Muscle of arm (tissue), 14 donors: ENCODE measurements at places on chromosomes 7 and 10. TPM values are rescaled to one million over a fixed set of nuclear protein-coding genes. Genes with fewer than 3 reads are reported as not detected.

- no peak for DNase-seq
These were observed 776 bp upstream of the CALML3 start for GRCh38 chr10:5523796-5524574.

Gene MYH16
- polyA plus RNA-seq, result 0.31 TPM

DNA sequence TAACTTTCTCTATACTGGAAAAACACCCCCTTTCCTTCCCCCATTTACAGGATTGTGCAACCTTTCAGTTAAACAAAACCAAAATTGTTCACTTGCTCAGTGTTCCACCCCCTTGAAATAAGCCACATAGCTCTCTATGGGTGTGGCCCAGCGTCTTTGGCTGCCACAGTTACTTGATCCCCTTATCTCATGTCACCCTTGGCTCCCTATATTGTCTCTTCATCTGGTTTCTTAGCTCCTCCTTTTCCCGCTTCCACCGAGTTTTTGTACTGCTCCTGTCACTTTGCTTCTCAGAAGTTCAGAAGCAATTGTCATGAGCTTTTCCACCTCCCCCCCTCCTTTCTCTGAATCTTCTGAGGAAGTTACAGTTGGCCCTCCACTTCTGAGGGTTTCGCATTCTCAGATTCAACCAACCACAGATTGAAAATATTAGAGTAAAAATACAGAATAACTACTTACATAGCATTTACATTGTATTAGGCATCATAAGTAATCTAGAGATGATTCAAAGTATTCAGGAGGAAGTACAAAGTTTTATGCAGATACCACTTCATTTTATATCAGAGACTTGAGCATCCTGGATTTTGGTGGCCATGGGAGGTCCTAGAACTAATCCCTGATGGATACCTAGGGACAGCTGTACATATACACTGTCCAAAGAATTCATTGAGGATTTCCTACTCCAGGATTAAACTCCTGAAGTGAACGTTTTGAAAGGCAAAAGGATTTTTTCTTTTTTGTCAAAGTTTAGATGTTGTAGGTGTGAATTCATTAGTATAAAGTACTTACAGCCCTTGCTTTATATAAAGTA lies 60.4 kb downstream of the ADD3 start:
- no peak for DNase-seq

Gene NANOS1
- polyA plus RNA-seq, result 5.9 TPM

DNA sequence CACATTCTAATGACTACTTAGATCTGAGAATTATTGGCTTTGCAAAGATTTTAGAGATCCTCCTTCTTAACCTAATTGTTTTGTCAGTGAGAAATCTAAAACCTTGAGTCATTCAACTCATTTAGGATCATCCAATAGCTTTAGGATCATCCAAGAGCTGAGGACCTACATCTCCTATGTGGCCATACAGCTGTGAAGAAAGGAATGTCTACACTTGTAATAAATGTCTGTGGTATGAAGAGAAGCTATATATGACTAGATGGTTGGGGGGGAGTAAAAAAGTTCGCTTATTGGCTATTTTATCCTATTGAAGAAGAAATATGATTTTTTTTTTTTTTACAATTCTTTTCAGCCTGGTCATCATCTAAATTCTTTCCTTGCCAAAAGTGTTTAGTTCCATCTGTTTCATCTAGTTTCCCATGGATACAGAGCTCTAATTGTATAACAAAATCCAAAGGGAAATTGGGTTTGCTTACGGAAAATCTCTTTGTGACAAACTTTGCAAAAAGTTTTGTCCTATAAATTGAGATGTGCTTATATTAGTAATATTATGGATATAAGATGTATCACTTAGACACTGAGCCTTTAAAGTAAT lies 196.7 kb downstream of the PRKG1 start:
- DNase-seq, result no peak

Gene MOGAT3
- 0.21 TPM for polyA plus RNA-seq

Gene IGF2BP3
- 38.9 TPM for polyA plus RNA-seq

Gene GLI3
- 20.5 TPM for polyA plus RNA-seq

Gene ICA1
- polyA plus RNA-seq, result not detected

Gene FAM25G
- not detected for polyA plus RNA-seq

DNA sequence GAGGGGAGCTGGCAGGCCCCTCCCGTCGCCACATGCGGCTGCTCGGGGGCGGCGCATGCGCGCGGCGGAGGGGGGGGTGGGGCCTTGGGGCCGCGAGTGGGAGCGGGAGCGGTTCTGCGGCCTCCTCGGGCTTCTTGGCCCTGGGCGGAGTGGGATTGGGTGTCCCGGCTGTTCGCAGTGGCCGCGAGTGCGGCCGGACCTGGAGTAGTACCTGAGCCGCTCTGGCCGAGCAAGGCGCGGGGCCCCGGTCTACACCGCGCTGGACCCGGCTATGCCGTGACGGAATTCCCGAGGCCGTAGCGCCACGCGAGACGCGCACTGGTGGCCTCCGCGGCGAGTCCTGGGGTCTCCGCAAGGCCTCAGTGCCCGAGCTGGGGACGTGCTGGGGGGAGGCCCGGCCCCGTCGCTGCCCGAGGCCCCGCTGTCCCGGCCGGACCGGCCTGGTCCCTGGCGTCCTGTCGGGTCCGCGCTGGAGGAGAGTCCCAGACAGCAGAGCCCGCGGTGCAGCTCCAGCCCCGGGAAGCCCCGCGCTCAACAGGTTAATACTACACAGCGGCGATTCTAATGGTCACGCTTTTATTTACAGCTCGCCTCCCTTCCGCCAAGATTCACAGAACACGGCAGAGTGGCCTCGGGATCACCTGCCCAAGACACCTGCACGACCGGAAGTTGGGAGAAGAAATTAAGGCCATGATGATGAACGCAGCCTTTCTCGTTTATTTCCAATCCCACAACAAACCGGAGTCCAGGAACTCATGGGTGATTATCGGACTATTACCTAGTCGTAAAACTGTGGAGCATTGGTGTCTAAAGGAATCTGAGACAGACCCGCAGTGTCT lies 671 bp upstream of the PAXIP1 start:
- DNase-seq, result peak; percentile 90

DNA sequence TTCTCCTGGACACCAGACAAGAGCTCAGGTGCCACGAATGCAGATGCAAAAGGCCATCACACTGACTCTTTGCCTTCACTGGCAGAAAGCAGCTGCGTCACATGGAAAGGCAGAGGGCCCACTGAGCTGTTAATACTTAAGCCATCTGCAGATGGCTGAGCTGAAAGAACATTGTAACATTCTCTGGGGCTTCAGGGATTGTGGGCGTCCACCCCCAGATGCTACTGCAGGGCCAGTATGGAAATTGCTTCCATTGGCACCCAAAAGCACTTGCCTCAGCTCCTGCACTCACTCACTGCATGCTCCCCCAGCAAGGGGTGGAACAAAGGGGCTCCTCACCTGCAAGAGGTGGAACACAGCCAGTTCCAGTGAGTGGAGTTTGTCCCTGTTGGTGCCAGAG lies 1264.6 kb downstream of the REEP3 start:
- DNase-seq, result no peak

DNA sequence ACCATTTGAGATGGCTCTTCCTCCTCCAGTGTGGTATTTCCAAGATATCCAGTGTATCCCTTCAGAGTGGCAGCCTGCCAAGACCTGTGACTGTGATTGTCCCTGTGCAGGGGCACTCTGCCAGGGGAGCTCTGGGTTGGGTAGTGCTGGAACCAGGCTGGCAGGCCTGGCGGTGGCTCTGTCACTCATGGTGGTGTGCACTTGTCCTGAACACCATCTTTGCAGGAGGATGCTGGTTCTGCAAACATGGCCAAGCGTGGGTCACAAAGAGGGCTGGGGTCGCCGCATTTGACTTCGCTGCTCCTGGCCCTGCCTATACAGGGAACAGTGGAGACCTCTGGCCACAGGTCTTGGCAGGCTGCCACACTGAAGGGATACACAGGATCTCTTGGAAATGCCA lies 205.2 kb downstream of the PRPF18 start:
- DNase-seq, result no peak

Gene BZW2
- polyA plus RNA-seq, result 175 TPM

- DNase-seq, result no peak
These were observed 23.2 kb upstream of the GDF10 start for GRCh38 chr10:47276576-47277351.
